ENCODE measurements at places on chromosomes 3 and 15.

GRCh38 chr3:60756241-60757030, 494.8 kb downstream of the FHIT start:
- no peak for DNase-seq

DNA sequence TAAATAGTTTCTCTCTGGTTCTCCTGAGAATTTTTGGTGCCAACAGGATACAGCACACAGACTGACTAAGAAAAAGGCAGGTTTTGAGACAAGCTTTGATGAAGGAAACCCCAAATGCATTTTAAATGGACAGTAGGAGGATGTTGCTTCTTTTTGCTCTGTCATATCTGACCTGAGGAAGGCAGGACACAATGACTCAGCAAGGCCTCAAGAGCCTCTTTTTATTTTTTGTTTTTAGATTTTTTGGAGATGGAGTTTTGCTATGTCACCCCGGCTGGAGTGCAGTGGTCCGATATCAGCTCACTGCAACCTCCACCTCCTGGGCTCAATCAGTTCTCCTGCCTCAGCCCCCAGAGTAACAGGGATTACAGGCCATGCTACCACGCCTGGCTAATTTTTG, 16.9 kb upstream of the KNG1 start:
- DNase-seq, result no peak

DNA sequence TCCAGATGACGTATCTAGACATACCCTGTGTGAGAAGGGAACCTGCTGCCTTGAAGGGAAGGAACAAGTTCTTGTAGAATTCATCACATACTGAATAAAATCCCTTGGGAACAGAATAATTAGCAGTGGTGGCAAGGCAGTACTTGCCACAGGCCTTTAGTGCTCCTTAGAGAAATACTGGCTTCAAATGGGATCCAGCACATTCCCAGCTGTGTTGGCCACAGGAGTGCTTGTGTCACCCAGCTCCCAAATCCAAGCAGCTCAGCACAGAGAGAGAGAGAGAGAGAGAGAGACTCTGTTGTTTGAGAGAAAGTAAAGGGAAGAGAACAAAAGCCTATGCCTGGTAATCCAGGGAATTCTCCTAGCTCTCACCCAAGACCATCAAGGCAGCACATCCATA, 969.0 kb upstream of the ALCAM start:
- DNase-seq, result no peak

- DNase-seq, result no peak
These were observed 58.5 kb downstream of the CTDSPL start for GRCh38 chr3:37920156-37920699.

GRCh38 chr3:144032531-144033239, 61.1 kb downstream of the DIPK2A start:
- DNase-seq, result no peak
